ENCODE measurements at places on chromosomes 4 and X.

DNA sequence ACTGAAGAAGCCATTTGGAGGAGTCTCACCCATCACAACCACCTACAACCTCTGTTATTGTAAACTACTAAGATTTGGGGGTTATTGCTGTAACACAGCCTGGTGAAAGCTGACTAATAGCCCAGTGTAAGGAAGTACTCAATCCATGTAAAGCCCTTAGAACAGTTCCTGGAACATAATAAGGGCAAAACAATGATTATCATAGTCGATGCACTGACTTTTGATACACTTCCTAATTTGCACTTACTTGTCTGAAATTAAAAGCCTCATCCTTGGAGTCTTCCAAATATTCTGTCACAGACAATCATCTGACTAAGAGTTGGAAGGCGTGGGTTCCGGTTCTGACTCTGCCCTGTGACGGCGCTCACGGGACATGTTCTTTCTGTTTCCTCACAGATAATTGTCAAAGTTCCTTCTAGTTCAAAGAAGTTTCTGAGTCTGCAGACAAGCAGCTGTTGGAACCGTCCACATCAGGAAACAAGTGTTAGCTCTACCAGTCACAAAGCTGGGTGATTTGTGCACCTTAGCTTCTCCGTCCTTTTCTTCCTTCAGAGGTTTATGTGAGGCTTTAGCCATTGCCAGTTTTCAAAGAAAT, 33.4 kb upstream of the RASGEF1B start:
- peak; percentile 42 for DNase-seq

DNA sequence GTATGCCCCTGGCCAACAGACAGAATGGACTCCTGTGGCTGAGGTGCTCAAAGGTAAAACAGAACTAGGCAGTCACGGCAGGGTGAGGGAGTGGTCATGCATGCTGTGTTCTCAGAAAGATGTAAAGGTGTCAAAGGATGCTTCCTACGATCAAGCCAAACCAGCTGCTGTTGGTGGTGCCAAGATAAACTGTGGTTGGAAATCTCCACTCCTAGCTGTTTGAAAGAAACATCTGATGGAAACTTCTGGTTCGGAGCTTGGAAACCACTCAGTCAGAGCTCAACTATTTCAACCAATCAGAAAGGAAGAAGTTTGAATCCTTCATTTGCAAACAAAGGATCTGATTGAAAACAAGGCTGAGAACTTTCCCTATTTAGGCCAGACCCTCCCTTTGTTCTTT, 68.5 kb upstream of the DDX60 start:
- DNase-seq = no peak

DNA sequence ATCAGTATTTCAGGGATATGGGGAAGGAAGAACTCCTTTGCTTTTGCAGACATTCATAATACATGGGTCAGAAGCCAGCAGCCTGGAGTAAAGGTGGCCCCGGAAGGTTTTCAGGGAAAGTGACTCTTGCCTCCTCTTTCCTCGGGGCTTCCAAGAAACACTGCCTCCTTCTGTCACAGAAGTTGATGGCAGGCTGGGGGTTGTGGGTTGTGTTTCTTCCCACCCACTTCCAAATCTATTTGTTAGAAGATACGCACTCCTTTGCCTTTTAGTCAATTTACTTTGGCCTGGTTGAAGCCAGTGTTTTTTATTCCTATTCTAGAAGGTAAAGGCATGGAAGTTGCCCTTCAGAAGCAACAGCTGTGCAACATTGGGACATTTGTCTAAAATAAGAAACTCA, 19.7 kb downstream of the KIT start:
- DNase-seq = no peak

- no peak for DNase-seq
Measured at GRCh38 chr4:82360298-82361177, 13.3 kb downstream of the HNRNPD start.

GRCh38 chr4:955931-956381, 17.4 kb downstream of the DGKQ start:
- no peak for DNase-seq

DNA sequence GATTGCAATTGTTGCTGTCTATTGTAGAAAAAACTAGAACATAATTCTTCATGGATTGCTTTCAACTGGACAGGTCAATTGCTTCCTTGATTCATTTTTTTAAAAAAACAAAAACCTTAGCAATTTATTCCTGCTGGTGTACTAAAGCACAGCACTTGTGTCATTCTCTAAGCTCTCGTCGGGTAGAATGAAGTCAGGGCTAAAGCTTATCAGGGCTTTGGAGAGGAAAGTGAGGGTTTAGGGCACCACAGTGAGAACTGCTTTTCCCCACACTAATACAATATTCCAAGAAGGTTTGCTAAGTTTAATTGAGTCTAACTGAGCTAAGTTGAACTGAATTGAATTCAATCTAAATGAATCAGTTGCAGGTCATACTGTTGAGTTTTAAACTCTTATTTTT, 76.4 kb upstream of the TLR3 start:
- no peak for DNase-seq

Measured in activated CD8-positive, alpha-beta memory T cell treated with anti-CD3 and anti-CD28 coated beads for 4 hours (primary cell).